Neural crest cell (in vitro differentiated cells): ENCODE measurements at places on chromosomes 4 and X.

- DNase-seq, result no peak
Measured at GRCh38 chrX:132181364-132181763, 37.9 kb downstream of the RAP2C start.

- peak; percentile 7 for DNase-seq
Measured at GRCh38 chrX:84046403-84046984, 141.5 kb downstream of the RPS6KA6 start.

DNA sequence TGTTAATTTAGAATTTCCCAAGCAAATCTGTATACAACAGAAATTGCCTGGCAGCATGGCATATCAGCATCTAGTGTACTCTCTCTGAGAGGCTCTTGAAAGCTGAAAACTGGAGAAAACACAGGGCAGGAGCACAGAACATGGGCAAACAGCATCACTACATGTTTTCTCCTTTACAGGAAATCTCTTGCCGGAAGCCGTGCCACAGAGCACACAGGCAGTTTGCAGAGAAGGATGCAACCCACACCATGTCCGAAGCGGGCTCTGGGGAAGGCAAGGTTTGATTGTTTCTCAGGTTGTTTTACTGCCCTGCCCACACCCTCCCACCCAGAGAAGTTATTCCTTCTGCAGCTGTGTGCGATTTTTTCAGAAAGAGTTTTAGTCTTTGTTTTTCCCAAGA, 41.1 kb upstream of the FAM9C start:
- no peak for DNase-seq

GRCh38 chr4:113276464-113277170, 227.2 kb downstream of the ANK2 start:
- DNase-seq, result no peak

GRCh38 chrX:150213481-150214030, 149.6 kb upstream of the MAMLD1 start:
- no peak for DNase-seq

- DNase-seq, result no peak
Measured at GRCh38 chr4:87442889-87443288, 20.5 kb downstream of the NUDT9 start.

- DNase-seq, result no peak
Measured at GRCh38 chr4:53734584-53735353, 143.5 kb upstream of the LNX1 start.

GRCh38 chr4:53959343-53960120, 104.9 kb downstream of the CHIC2 start:
- peak; percentile 26 for DNase-seq

GRCh38 chr4:61583696-61584095, 383.6 kb downstream of the ADGRL3 start:
- DNase-seq, result no peak

DNA sequence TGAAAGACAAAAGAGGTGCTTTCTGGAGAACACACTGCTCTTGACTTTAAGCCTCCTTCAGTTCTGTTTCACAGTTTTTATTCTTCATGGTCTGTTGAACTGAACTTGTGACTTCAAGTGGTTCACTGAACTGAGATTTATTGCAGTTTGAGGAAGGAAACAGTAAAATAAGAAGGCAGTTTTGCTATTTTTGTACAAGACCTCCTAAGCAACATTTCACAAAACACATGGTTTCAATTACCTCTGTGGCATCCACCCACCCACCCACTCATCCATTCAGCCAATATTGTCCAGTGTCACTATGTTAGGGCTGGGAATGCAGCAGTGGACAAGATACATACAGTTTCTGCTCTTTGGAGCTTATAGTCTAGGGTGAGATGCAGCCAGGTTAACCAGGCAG, 131.3 kb downstream of the IL1RAPL2 start:
- DNase-seq, result no peak

DNA sequence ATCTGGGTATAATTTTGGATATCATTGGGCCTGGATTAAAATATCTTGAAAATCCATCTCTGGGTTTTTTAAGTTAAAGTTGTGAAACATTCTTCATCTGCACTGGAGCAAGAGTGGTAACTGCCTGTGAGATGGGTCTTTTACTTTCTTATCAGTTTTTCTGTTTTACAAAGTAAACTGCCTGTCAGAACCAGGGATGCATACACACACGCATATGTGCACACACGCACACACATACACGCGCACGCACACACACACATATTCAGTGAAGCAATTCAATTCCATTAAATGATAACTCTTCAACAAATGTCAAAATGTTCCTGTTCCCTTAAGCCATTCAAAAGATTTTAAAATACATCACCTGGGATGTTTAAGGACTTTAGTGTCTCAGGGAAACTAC, 515.8 kb downstream of the INPP4B start:
- no peak for DNase-seq

- no peak for DNase-seq
Measured at GRCh38 chr4:156771171-156771837, 200.3 kb downstream of the PDGFC start.

DNA sequence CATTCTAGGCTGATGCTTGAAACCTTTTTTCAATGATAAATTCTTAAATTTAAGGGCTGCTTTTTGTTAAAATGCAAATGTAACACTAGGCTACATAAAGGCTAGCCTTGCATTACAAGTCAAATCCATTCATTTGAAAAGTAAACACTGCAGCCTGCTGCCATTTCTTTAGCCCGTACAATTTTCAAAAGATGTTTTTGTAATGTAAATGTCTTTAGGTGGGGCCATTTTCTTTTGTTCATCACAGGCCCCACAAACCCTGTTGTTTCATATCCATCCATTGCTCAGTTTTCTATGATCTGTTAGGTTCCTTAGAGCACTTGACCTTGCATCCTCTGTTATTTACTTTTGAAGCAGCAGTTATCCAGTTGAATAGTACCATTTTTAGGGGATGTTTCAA, 296.2 kb upstream of the AMOT start:
- DNase-seq, result no peak

DNA sequence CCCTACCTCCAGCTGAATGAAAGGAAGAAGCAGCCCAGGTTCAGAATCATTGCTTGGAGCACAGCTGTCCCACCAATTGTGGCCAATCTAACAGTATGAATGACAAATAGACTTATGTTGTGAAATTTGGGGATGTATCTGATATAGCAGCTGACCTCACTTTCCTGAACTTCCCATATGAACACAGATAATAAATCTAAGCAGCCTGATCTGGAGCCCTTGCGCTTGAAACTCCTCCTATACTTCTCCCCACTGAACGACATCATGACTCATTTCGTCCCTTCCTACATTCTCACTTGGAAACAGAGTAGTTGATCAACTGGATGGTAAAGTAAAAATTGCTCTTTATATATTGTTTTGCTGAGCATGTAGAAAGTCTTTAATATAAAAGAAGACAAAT, 24.2 kb upstream of the AMELX start:
- DNase-seq, result no peak

- no peak for DNase-seq
Measured at GRCh38 chrX:118231464-118231863, 114.4 kb upstream of the WDR44 start.

DNA sequence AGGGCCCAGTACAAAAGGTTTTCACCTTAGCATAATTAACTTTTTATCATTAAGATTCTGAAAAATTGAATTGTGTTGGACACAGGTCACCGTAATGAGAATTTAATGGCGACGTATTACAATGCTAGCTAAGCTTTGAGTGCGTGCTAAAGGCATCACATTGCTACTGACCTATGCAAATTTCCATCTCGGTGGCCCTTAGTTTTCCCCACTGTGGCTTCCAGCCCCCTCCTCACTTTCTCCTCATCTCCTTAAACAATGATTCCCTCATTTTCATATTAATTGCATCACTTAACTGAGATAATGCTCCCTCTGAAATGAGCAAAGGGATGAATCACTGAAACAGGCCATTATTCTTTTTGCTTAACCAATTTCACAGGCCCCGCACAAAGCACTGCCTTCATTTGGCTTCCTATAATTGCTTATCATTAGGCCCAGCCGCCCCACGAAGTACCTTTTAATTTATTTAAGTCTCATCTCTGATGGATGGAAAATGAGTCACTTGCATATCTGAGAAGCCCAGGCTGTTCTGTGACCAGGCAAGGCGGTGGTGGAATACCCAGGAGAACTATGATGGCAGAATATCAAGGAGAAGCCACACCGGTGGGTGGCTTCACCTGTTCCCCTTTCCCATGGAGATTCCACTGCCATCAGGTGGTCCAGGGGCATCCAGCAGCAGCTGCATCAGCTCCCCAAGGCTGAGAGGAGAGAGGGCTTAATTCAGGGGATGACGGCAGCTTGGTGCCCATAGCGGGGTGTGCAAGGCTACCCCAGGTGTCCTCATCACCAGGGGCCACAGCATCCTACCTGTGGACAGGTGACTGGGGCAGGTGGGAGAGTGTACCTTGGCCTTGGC, 223.8 kb upstream of the BOD1L1 start:
- no peak for DNase-seq

GRCh38 chrX:148620023-148620422, 119.6 kb downstream of the AFF2 start:
- no peak for DNase-seq

GRCh38 chrX:16039363-16039762, 84.0 kb upstream of the GRPR start:
- no peak for DNase-seq

DNA sequence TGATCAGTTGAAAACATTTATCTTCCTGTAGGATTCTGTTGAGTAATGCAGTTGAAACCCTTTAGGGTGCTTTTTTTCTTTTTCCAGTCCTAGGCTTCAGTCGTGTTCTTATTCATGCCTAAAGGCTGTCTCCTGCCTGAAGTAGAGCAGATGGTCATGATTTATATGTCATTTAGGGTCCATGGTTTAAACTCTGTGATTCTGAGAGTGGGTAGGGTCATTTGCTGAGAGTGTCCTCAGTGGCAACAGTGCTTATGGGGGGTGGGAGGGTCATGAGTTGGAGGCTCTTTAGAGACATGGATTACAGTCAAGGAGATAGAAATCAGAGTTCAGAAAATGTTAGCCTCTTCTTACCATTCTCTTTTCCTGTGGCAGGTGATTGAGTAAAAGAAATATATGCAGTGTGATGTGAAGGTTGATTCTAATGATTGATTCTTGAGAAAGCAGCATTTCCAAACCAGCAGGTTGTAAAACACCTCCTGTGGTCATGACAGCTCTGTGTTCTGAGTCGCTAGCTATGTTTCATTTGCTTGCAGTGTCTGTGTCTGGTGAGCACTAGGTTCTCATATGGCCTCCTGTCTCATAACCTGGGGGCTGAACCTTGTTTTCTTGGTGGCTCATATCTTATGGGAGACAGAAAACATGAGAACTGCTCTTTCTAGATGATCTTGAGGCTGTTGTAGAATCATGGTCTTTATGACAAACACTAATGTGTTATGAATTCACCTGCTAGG, 60.4 kb downstream of the JADE1 start:
- no peak for DNase-seq

DNA sequence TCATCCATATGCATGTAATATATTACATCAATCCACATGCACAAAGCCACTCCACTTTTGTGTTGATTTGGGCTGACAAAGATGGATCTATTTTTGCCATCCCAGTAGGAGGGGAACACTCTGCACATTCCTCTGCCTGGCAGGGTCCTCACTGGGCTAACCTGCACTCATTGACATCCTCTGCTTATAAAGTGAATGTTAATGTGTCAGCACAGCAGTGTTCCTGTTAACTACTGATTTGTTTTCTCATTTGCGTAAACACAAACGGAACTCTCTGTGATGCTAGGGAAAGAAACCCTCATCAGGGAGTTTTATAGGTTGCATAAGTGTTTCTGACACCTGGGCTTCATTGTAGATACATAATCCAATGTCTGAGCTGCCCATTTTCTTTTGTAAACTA, 826.0 kb downstream of the RAB28 start:
- DNase-seq, result no peak

DNA sequence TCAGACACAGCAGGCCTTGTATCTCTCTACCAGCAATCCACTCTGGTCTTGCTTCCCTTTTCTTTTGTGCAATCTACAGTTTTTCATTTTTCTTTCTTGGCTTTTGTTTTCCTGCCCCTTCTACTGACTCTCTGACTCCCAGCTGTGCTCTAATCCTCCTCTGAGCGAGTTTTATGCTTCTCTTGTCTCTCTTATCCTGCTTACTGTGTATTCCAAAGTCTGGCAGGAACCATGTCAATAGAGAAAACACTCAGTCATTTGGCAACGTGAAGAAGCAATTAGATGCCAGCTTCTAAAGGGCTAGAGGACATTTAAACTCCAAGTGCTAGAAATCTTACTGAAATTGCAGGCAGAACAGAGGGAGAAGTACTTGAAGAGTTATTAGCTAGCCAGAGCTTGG, 984.6 kb upstream of the TENM3 start:
- no peak for DNase-seq

DNA sequence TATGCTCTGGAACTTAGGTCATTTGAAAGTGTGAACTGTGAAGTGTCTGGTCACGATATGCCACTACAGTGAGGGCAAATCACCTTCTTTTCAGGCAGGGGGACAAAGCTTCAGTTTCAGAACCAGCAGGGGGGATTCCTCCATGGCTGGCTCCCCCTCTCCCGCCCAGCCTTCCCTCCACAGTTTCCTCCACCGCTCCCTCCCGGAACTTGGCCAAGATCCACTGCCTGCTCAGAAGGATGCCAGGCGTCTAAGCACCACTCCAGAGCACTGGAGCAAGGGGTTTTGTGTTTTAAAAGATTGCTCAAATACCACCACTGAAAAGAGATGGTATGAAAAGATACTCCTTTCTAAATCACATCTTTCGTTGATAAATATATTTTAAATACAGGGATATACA, 126.9 kb downstream of the ELOVL6 start:
- DNase-seq, result no peak

- no peak for DNase-seq
Measured at GRCh38 chrX:126137899-126138298, 28.2 kb downstream of the DCAF12L2 start.

DNA sequence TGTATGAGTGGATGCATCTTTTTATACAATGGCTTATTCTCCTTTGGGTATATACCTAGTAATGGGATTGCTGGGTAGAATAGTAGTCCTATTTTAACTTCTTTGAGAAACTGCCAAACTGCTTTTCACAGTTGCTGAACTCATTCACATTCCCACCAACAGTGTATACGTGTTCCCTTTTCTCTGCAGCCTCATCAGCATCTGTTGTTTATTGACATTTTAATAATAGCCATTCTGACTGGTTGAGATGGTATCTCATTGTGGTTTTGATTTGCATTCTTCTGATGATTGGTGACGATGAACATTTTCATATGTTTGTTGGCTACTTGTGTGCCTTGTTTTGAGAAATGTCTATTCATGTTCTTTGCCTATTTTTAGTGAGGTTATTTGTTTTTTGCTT, 687.0 kb upstream of the EPHA5 start:
- no peak for DNase-seq

GRCh38 chr4:5378002-5378401, 326.7 kb downstream of the STK32B start:
- peak; percentile 8 for DNase-seq

DNA sequence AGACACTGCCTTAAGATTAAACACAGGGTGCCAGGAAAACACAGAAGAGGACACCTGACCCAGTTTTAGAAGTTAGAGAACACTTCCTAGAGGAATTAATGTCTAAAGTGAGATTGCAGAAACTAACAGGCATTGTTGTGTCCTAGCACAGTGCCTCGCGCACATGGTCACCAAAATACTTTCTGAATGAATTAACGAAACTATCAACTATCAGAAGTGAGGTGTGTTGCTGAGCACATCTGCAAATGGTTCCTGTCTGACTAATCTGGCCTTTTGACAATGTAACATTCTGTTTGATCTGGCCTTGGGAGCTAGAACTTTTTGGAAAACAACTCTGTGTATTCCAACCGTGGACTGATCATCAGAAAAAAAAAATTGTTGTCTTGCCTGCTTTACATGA, 556.8 kb upstream of the LCORL start:
- DNase-seq, result no peak
